ENCODE measurements at places on chromosomes 6 and 20.

GRCh38 chr6:33208091-33208967, at the start of gene RING1:
Gene RING1, plus strand, starts transcription at chr6:33208500. Its CDS starts 323 bp downstream, at chr6:33208823.
- DNase-seq: peak; percentile 88

GRCh38 chr6:90118581-90118980, 178.1 kb downstream of the BACH2 start:
- DNase-seq: no peak

DNA sequence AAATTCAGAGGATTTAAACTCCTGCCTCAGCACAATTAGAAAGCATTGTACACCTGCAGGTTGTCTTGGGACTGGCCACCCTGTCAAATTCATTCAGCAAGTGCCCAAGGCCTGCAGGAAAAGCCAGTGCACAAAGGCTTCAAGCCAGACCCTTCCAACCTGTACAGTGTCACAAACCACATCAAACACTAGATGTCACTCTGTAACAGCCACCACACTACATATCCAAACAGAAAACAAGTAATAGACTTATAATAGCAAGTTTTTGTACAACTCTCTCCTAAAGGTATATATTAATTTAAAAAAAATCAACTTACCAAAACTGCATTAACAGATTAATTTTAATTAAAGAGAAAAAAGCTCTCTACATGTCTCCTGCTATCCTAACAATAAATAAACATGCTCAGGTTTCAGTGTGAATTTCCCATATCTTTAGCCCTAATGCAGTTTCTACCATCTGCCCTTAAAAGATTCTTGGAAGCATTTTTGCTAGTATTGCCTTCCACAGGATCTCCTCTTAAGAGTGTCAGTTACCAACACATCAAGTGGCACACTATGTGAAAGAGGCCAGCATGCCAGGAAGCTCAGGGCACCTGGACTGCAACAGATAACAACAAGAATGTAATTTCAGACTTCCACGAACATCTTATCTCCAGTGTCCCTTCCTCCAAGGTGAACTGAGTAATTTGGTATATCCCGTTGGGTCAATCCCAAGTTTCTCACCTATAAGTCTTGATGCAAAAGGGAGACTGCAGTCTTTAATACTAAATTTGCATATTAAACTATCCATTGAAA, 47.5 kb downstream of the RALGAPA2 start:
- no peak for DNase-seq

GRCh38 chr6:128882991-128883611, at the start of gene LAMA2:
Gene LAMA2, plus strand, starts transcription at chr6:128883138. Its CDS starts 108 bp downstream, at chr6:128883246.
- peak; percentile 74 for DNase-seq

DNA sequence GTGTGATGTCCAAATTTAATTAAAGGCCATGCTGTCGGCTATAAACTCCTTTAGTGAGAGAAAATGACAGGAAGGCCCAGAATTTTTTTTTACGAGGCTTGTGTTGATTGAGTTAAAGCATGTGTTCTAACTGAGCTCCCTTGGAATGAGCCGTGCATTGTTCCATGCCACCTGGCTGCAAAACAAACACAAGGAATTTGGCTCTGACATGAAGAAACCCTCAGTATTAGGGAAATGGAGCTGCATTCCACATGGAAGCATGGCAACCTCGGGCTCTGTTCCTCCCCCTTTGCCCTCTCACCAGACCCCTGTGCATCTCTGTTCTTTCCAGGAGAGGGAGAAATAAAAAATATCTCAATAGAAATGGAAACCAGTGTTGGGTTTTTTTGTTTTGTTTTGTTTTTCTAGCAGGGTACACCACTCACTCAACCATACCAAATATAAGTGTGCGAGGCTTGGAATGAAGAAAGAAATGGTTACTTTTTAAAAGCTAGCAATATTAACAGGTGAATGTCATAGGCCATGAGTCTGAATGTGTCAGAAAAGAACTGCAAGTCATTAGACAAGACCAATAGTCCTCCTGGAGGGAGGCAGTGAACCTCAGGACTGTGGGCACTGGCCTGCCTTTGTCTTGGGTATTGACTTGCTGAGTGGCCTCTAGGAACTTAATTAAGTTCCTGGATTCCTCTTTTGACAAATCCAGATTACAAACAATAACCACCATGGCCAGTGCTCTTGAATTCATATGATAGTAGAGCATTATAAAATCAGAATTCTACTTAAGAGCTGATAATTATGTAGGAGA, 935.1 kb downstream of the KIF16B start:
- no peak for DNase-seq

- DNase-seq: peak; percentile 17
These were observed 31.5 kb downstream of the SNX5 start for GRCh38 chr20:17936761-17937732.

GRCh38 chr20:1775117-1775516, 117.5 kb upstream of the SIRPG start:
- DNase-seq: no peak

- no peak for DNase-seq
These were observed 27.1 kb downstream of the BANF2 start for GRCh38 chr20:17726902-17727301.

DNA sequence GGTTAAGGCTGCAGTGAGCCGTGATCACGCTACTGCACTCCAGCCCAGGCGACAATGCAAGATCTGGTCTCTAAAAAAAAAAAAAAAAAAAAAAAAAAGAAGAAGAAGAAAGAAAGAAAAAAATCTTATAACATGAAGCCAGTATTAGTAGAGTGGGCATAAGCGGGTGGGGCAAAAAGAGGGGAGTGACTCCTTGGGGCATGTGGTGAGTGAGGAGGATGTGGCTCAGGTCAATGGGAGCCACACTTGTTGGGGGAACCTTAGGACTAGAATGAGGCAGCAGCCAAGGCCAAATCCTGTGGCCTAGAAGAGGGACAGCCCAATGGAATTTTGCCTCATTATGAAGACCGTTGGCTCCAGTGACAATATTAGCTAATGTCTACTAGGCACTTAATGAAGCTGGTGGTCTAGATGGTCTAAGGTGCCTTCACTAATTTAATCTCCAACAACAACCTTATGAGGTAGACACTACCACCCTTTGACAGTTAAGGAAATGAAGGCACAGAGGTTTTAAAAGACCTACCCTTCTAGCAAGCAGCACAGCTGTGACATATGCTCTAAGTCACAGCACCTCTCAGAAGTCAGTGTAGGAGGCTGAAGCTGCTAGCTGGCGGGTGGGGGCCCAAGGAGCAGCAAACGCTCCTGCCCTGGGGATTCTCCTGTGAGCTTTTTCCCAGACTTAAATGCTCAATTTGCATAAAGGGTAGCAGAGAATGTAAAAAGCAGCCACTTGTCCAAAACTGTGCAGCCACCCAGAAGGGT, 23.6 kb upstream of the ARMC12 start:
- DNase-seq: no peak

All from C1 segment of cervical spinal cord (tissue), 14 donors.